GM12878 (cell line): ENCODE measurements at places on chromosomes 11 and 22.

DNA sequence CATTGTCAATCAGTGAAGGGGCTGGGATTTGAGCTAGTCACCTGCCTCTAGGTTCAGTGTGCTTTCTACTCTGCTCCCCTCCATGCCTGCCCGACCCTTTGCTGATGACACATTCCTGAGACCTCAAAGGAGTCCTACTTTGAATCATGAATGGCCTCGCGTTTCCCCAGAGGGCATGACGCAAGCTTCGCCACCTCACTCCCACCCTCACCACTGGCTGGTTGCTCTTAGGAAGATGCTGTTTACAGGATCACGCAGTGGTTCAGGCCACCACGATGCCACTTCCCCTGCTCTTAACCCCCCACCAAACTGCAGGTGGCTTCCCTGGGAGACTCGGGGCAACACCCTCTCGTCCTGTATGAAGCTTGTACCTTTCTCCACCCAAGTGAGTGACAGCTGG, 62.9 kb upstream of the B3GAT1 start:
- no peak for DNase-seq

DNA sequence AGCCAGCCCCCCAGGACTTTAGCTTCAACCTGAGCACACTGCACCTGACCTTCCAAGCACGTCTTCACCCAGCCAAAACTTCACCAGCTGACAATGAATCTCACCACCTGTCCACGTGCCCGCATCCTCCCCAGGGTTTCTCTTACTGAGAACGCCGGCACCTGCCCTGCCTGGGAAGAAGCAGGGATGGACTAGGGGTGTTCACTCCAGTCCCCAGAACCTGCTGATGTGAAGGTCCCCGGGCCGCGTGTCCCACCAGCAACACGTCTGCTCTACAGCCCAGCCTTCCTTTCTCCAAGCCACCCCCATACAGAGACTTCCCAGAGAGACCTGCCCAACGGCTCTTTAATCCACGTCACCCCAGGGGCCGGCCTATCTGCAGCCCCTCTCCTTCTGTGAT, 12.8 kb downstream of the CPT1A start:
- DNase-seq: no peak

GRCh38 chr11:20926799-20927540, 257.6 kb downstream of the NELL1 start:
- DNase-seq: no peak

- DNase-seq: no peak
Observed at GRCh38 chr11:79414644-79415317, 26.0 kb downstream of the TENM4 start.

DNA sequence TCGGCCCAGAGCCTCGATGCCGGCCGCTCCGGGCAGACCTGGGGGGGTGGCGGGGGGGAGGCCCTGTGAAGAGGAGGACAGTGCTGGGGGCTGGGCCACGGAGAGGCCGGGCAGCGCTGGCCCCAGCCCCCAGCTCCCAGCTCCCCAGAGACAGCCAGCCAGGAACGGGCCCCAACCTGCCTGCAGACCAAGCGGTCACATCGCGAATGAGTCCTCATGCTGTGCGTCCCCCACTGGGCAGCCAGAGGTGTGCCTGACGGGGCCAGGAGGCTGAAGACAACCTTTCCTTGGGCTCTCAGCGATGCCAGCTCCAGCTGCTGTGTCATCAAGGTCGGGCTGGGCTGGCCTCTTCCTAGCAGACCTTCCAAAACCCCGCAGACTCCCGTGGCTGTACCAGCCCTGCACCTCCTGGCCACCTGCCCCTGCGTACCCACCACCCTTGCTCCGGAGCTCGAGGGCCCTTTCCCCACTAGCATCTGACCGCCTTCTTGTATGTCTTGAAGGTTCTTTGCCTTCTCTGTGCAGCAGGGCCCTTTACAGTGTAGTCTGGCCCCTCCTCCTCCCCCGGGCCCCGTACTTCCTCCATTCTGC, 88.4 kb downstream of the CDKN1C start:
- DNase-seq: no peak
